Activated CD4-positive, alpha-beta T cell treated with anti-CD3 and anti-CD28 coated beads, Interleukin-2, amount 50 U/mL, for 4 hours (primary cell): ENCODE measurements at places on chromosomes 7 and 10.
A peak's percentile ranks its signal among the peaks of the same experiment; 100 is the strongest.

- DNase-seq = peak; percentile 2
These were observed 1.3 kb upstream of the SLC26A5 start for GRCh38 chr7:103447073-103447960.

DNA sequence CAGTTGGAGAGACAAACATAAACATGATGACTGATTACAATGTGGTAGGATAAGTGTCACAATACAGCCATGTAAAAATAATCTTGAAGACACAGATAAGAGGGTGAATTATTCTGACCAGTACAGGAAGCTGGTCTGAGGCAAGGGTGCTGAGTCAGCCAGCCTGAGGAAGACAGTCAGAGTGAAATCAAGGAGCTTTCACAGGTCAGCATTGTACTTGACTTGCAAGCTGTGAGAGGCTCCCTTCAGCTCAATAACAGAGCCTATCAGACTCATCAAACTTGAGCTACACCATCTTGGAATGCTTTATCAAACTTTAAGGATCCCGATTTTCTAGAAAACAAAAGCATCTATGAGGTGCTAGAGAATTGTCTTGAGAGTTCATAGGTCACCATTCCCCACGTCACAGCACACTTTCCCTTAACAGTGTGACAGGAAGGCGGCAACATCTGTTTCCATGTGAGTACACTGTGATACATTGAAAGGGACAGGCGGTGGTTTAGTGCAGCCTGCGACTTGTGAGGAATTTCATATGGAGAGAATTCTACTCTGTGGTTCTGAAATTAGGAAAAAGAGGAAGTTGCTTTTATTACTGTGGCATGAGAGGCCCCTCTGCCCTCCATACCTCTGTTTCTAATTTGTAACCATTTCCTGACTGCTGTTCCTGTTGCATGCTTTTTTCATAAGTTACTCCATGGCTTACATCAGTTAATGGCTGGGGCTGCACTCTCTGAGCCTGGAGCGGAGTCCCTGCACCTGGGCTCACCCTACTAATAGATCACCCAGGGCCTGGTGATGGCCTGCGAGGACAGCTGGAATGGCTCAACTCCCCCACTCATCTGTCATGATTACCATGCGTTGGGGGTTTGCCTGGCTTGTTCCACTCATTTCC lies 417.1 kb downstream of the SUGCT start:
- no peak for DNase-seq

- no peak for DNase-seq
These were observed 53.8 kb downstream of the PARP12 start for GRCh38 chr7:140008755-140009610.

GRCh38 chr7:24732646-24733413 lies 24.4 kb downstream of the GSDME start:
- DNase-seq = no peak

DNA sequence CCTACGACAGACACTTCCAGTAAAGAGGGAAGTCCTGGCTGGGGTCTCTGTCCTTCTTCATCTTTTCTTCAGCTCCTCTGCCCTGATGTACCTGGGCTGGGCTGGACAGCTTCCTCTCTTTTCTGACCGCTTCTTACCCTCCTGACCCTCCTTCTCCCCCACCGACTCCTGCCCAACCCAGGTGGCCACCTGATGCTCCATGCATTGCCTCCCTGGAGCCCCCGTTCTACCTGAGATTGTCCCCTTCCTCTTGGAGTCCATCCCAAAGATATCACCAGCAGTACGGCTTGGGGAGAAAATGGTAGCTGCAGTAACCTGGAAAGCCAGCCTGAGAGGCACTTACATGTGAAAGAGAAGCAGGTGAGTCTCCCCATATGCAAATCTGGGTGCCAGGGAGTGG lies 566.3 kb downstream of the TCERG1L start:
- DNase-seq = no peak

DNA sequence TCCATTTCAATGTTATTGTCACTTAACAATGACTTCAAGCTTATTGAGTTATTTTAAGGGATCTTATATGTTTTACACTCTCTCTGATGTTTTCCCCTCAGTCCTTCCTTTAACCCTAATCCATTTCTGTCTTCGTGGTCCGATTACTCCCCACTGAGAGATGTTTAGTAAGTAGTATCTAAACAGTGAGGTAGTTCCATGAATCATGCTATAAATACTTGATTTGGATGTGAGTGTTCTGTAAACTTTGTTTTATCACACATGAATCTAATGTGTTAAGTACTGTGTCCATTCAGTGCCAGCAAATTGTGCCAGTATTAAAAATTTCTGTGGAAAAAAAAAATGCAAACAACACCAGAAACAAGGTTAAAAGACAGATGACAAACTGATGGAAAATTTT lies 18.6 kb downstream of the RPP30 start:
- DNase-seq = no peak

DNA sequence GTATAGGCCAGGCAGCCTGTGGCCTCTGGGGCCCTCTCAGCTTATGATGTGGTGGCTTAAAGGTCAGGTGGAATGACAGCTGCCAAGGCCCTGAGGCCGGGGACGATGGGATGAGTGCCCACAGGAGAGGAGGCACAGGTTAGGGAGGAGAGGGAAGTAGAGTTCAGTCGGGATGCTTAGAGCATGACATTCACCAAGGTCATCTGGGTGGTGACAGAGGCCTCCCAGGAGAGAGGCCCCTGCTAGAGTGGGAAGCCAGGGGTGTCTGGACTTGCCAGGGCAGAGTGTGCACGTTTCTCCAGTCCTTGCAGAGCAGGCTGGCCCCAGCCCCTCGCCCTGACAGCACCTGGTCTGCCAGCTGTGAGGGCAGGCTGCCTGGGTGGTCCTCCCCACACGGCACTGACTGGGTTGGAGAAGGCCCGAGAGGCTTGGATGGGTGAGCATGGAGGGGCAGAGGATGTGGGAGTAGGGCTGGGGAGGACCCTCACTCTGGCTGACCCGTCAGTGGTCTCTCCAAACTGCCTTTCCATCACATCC lies 1.5 kb downstream of the CALHM1 start:
- DNase-seq = no peak

DNA sequence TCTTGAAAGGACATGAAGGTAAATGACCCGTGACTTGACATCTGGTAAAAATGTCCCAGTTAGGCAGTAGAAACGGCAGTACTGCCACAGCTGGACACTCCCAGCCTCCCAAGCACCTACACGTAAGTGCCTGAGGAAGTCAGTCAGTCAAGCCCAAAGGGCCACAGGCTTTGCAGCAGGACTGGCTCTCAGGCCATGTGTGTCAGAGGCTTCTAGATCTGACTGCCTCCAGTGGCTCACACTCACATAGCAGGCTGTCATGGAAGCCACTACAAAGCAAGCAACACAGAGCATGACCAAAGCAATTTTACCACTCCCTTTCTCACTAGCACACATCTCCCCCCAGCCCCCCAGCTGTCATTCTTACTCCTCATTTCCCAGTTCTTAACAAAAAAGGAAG lies 17.8 kb upstream of the CCNJ start:
- DNase-seq = no peak

GRCh38 chr10:26780106-26780792 lies 80.5 kb downstream of the ABI1 start:
- DNase-seq = no peak

DNA sequence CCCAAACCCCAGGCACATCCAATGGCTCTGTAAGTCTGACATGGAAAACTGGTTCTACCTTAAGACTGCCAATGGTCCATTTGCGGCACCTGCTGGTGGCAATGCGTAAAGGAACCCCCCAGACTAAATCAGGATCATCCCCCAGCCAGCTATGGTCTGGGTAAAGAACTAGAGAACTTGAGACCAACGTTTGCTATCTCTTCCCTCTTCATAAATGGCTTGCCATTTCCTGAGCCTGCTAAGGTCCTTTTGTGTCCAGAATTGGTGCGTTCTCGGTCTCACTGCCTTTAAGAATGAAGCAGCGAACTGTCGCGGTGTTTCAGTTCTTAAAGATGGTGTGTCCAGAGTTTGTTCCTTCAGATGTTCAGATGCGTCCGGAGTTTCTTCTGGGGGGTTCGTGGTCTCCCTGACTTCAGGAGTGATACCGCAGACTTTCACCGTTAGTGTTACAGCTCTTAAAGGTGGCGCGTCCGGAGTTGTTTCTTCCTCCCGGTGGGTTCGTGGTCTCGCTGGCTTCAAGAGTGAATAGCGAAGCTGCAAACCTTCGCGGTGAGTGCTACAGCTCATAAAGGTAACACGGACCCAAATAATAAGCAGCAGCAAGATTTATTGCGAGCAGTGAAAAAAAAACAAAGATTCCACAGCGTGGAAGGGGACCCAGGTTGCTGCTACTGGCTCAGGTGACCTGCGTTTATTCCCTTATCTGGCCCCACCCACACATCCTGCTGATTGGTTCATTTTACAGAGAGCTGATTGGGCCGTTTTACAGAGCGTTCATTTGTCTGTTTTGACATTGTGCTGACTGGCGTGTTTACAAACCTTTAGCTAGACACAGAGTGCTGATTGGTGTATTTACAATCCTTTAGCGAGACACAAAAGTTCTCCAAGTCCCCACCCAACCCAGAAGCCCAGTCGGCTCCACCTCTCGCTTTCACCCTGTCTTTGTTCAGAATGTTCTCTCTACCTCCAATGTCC lies 95.4 kb downstream of the ELMO1 start:
- peak; percentile 57 for DNase-seq

DNA sequence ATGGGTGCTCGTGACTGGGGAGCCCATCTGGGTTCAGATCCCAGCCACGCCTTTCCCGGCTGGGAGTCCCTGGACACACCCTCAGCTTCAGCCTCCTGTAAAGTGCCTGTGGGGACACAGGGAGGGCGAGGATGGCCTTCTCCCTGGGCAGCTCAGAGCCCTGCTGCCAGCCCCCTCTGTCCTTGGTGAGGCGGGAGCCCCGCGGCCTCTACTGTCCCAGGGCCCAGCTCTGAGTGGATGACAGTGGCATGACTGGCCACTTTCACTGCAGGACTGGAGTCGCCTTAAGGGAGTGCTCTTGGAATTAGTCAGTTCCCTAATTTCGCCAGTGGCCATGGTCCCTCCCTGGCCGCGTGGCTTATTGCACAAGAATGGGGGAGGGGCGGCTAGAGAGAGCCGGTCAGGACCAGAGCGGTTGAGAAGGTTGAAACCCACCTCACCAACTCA lies 4.6 kb downstream of the BRI3 start:
- DNase-seq = no peak

- no peak for DNase-seq
These were observed 38.9 kb downstream of the CCAR1 start for GRCh38 chr10:68759967-68760366.

- DNase-seq = no peak
These were observed 30.1 kb downstream of the CRHR2 start for GRCh38 chr7:30652132-30652531.

DNA sequence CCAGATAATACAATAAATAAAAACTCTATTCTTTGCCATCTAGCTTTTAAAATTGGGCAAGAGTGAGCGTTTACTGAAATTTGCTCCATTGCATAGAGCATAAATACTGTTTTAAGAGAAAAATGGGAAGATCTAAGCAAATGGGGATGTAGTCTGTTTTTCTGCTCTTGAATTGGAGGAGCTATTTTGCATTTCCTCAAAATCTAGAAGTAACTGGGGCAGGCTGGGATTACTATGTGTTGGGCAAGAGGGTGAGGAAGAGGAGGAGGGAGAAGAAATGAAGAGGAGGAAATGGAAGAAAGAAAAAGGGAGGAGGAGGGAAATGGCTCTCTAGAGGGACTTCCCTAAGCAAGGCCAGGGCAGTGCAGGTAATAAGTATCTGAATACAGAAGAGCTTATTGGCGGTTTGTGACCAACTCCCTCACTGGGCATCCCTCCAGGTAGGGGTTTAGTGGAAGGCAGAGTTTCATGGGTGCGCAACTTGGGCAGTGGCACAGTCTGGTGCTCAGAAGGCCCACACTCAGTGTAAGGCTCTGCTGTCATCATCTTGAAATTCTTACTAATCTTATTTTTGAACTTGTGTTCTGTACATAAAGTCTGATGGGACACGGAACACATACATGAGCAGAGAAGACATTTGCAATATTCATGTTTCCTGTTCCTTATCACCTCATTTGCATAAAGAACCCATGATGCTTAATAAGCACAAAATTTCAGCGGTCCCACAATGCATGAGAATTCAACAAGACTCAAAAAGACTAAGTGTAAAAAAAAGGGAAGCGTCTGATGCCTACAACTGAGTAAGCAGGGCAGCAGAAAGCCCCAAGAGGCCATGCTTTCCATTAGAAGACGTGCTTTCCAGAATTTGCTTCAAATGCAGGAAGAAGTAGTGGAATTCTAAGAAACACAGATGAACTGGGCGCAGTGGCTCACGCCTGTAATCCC lies 116.9 kb downstream of the EVX1 start:
- DNase-seq = no peak

GRCh38 chr10:72483471-72483870 lies 128.8 kb upstream of the DNAJB12 start:
- no peak for DNase-seq

- no peak for DNase-seq
These were observed 21.4 kb upstream of the HELLS start for GRCh38 chr10:94524146-94524545.

DNA sequence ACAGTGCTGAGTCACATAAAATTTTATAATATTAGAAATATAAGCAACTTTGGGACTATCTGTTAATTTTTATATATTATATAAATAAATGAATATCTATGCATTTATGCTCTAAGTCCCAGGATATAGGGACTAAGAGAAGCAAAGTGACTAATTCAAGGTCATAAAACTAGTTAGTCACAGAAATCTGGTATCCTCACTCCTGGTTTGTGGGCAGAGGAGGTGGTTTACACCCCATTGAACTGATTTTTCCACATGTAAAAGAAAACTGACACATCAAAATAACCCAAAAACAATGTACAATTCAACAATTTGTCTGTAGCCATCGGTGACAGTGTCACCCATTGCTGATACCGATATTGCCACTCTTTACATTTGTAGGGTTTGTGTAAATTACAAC lies 3.0 kb downstream of the PCLO start:
- DNase-seq = no peak

DNA sequence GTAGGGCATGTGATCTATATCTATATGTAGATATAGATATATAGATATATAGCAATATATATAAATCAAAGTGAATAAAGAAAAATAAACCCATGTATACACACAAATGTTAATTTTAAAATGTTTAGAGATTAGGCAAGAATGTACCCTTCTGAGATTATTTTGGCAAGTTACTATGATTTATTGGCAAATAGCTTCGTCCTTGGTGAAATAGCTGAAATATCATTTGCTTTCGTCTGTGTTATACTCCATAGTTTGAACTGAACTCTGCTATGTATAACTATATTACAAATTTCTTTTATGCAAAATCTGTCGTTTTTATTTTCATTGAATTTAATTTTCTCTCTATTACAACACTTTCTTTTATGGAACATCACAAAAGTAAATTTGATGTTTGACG lies 57.5 kb downstream of the CPED1 start:
- DNase-seq = no peak
